ENCODE measurements at places on chromosomes 2 and 18. TPM values are rescaled to one million over a fixed set of nuclear protein-coding genes. Genes with fewer than 3 reads are reported as not detected.

DNA sequence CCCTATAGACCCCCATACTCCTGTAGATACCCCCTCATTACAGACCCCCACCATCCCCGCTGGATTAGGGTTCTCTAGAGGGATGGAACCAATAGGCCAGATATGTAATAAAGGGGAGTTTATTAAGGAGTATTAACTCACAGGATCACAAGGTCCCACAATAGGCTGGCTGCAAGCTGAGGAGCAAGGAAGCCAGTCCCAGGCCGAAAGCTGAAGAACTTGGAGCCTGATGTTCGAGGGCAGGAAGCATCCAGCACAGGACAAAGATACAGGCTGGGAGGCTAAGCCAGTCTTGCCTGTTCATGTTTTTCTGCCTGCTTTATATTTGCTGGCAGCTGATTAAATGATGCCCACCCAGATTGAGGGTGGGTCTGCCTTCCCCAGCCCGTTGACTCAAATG, 106.6 kb downstream of the AGAP1 start:
- DNase-seq = no peak

- no peak for DNase-seq
Measured at GRCh38 chr2:15626126-15626525, 34.5 kb downstream of the DDX1 start.

DNA sequence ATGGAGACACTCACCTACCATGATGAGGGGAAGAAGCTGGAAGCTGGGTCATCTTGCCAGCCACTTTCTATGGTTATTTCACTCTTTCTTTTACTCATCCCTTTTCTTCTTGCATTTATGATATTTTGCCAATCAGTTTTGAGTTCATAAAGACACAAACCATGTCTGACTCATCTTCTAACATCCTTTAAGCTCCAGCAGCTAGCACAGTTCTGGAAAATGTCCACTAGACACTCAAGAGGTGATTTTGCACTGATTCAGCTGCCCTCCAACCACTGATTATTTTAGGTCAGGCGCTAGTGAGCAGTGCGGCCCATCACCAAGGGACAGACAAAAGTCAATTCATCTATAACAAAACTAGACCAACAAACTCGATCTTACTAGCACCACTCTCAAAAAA, 537.1 kb upstream of the ID2 start:
- DNase-seq = peak; percentile 95

- no peak for DNase-seq
Measured at GRCh38 chr2:171185165-171185818, 24.6 kb upstream of the TLK1 start.

- no peak for DNase-seq
Measured at GRCh38 chr18:25100418-25100817, 251.5 kb downstream of the ZNF521 start.

DNA sequence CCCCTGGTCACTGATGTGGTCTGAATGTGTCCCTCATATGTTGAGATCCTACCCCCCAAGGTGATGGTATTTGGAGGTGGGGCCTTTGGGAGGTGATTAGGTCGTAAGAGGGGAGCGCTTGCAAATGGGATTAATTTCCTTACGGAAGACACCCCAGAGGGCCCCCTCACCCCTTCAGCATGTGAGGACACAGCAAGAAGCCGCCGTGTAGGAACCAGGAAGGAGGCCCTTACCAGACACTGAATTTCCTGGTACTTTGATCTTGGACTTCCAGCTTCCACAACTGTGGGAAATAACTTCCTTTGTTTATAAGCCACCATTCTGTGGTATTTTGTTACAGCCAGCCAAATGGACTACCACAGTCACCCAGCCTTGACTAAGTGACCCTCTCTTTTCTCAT, 35.9 kb downstream of the NCK2 start:
- no peak for DNase-seq

DNA sequence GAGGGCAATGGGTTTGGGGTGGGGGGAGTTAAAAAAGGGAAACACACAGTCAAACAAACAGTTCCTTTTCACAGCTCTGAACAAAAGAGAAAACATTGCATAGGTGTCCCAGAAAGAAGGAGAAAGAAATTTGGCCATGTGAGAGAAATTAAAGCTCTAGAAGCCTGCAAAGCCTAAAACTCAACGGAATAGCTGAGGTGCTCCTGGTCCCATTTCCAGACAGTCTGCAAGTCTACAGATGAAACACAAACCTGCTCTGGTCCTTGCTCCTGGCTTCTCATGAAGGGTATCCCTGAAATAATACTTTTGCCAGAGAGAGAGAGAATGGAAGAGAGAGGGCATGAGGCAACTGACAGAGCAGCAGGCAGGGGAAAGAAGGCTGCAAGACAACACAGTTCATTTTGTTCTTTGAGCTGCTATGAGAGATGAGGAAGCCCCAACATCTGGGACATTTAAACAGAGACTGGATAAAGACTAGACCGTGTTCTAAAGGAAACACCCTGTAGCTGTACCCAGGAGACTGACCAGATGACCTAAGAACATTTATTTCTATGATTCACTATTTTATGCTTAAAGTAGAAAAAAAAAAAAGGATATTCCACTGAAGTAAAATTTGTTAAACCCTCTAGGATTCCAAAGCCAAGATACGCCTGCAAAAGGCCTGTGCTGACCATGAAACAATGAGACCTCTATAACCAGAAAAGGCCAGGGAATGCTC, 57.3 kb upstream of the CYP26B1 start:
- no peak for DNase-seq

DNA sequence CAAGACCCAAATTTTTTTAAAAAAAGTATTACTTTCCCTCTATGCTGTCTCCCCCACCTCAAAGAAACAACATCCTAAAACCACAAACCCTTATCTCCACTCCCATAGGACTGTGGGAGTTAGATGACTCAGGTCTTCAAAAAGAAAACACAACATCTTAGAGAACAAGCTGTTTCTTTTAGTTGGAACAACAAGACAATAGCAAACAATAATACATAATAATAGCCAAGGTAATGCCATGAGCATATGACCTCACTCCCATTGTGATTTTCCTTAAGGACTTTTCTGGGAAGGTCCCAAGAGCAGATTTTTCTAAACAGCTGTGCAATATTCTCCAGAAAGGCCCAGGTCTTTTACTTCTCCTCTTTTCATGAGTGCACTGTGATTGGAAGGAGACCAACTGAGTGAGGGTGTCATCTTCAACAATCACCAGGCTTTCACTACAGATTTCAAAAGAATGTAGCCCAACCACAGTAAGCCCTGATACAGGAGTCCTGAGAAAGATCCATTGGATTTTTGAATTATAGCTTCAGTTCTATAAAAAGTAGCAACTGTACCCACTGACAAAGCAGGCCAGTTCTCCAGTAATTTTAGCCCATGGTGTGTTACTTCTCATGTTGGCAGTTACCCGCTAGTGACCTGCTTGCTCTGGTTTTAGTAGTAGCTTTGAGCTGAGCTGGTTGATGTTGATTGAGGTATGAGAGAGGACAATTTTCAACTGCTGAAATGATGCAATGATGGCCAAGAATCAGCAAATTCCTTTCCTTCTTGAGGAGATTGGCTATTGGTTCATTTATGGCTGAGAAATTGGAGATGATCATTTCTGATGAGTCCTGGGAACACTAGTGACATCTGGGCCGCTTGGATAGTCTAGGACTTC, 144.5 kb upstream of the TCF4 start:
- DNase-seq = peak; percentile 54

DNA sequence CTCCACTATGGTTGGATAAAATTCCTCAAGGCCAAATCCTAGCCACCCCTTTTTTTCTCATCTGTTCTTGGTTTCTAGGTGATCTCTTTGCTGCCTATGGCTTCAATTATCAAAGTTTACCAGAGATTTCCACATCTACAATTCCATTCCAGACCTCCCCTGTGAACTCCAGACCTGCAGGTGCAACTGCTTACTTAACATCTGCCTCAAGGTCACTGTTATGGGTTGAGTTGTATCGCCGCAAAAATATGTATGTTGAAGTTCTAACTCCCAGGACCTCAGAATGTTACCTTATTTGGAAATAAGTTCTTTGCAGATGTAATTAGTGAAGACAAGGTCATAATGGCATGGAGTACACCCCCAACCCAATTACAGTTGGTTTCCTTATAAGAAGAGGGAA, 60.4 kb upstream of the SOS1 start:
- peak; percentile 40 for DNase-seq

GRCh38 chr2:201396595-201396994, 39.5 kb upstream of the FLACC1 start:
- peak; percentile 12 for DNase-seq

DNA sequence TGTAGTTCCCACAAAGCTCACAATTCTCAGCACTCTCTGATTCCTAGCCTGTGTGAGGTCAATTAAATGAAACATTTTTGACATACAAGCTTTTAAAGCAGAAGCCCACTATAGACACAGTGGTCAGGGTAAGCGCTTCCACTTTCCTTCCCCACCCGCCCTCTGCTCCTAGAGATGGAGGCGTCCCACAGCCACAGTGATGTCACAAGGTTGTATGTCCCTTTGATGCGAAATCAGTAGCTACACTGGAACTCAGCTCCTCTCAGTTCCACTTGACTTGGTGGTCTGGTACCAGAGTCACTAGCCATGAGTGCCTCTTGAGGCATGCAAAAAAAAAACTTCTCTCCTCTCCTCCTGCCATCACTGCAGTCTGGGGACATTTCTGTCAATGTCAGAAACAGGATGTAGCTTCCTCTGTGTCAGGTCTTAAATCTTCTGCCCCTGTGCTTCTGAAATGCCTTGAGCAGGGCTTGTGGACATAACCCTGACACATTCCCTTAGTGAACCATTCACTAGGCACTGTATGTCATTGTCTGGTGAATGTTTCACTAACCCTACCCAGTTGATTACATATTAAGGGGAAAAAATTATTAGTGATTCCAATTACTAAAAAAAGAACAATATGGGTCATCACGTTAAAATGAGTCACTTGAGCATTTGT, 7.8 kb downstream of the SULT1C4 start:
- DNase-seq = no peak

GRCh38 chr2:11411768-11412448, 54.1 kb downstream of the E2F6 start:
- DNase-seq = peak; percentile 63

- no peak for DNase-seq
Measured at GRCh38 chr2:228871012-228871411, 400.1 kb downstream of the PID1 start.

GRCh38 chr2:18932853-18933252, 343.5 kb upstream of the NT5C1B start:
- DNase-seq = peak; percentile 8

DNA sequence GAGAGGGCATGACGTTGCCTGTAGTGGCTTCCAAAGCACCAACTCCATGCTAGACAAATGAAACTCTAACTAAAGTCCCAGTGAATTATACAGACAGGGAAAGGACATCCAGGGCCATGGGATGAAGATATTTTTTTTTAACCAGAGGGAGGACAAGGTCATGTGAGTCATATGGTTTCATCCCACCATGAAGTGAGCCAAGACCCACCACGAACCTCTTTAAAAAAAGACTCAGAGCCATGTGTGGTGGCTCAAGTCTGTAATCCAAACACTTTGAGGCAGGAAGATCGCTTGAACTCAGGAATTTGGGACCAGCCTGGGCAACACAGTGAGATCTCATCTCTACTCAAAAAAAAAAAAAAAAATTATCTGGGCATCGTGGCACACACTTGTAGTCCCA, 115.2 kb downstream of the LIPG start:
- no peak for DNase-seq

DNA sequence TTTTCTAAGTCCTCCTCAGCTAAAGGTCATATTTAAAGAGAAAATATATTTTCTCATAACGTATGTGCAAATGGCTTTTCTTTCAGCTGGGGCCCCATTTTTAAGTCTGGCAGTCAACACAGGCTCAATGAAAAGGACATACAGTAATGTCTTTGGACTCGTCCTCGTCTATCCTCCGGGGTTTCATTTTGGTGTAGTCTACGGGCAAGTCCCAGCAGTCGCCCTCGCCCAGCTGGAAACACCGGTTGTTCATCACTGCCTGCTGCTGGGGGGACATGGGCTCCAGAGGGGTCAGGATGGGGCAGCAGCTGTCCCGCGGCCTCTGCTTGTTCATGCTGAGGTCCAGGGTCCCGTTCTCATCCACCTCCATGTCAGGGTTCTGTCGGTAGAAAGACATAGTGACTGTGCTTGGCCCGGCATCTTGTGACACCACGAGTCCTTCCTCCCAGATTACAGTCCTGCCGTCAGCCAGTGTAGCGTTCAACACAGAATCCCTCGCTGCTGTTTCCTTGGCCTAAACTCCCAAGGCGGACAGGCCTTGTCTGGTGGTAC, 144.9 kb upstream of the PXDN start:
- no peak for DNase-seq

- no peak for DNase-seq
Measured at GRCh38 chr2:68491582-68491981, 24.2 kb downstream of the APLF start.

DNA sequence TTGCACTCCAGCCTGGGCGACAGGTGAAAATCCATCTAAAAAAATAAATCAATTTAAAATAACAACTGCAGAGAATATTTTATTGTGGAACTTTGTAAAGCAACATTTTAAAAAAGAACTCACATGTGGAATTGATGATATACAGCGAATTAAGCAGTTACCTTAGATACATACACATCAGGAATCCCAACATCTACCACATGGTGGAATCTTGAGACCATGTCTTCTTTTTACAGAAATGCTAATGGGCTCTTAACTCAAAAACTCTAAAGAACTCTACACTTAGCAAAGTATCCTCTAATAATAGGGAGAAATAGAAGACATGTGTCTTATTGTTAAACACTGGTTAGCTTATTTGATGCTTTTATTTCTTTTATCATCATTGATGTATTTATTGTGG, 373.6 kb downstream of the CDH7 start:
- no peak for DNase-seq

GRCh38 chr2:54067851-54068375, 47.5 kb upstream of the ACYP2 start:
- DNase-seq = peak; percentile 66

KCNS3 gene
- total RNA-seq = 5.3 TPM

NFATC1 gene
- 0.36 TPM for total RNA-seq

MYOM1 gene
- under 0.01 TPM for total RNA-seq

FEV gene
- not detected for total RNA-seq

PDCD1 gene
- total RNA-seq = not detected

EXOC6B gene
- 29.7 TPM for total RNA-seq

EFEMP1 gene
- 164 TPM for total RNA-seq

COQ10B gene
- total RNA-seq = 64.2 TPM

ITGB6 gene
- total RNA-seq = under 0.01 TPM

AGXT gene
- not detected for total RNA-seq

POTEJ gene
- total RNA-seq = not detected

DNPEP gene
- 74.7 TPM for total RNA-seq
